ENCODE measurements at places on chromosomes 1 and 21. TPM values are rescaled to one million over a fixed set of nuclear protein-coding genes. Genes with fewer than 3 reads are reported as not detected.

NPR1 gene
- total RNA-seq, result 57.1 TPM

SLC9C2 gene
- 0.51 TPM for total RNA-seq

AQP10 gene
- not detected for total RNA-seq

APH1A gene
- total RNA-seq, result 333 TPM

NPHP4 gene
- 15.3 TPM for total RNA-seq

CLDN8 gene
- total RNA-seq, result not detected

SPRR5 gene
- not detected for total RNA-seq

LHX8 gene
- not detected for total RNA-seq

FCGR3A gene
- 4.0 TPM for total RNA-seq

CNR2 gene
- not detected for total RNA-seq

IFI6 gene
- 9.7 TPM for total RNA-seq

LEFTY2 gene
- 0.26 TPM for total RNA-seq

KRTAP19-3 gene
- total RNA-seq, result not detected

KCNT2 gene
- 7.1 TPM for total RNA-seq

GSTM4 gene
- total RNA-seq, result 7.8 TPM

VHLL gene
- total RNA-seq, result not detected

CFAP74 gene
- total RNA-seq, result not detected

CCDC27 gene
- not detected for total RNA-seq

IL20 gene
- not detected for total RNA-seq

GJA4 gene
- total RNA-seq, result 347 TPM

CYP4Z1 gene
- total RNA-seq, result not detected

NECTIN4 gene
- 0.13 TPM for total RNA-seq

All from endothelial cell (in vitro differentiated cells).